Activated naive CD4-positive, alpha-beta T cell (primary cell): ENCODE measurements at places on chromosomes 7 and 10.

DNA sequence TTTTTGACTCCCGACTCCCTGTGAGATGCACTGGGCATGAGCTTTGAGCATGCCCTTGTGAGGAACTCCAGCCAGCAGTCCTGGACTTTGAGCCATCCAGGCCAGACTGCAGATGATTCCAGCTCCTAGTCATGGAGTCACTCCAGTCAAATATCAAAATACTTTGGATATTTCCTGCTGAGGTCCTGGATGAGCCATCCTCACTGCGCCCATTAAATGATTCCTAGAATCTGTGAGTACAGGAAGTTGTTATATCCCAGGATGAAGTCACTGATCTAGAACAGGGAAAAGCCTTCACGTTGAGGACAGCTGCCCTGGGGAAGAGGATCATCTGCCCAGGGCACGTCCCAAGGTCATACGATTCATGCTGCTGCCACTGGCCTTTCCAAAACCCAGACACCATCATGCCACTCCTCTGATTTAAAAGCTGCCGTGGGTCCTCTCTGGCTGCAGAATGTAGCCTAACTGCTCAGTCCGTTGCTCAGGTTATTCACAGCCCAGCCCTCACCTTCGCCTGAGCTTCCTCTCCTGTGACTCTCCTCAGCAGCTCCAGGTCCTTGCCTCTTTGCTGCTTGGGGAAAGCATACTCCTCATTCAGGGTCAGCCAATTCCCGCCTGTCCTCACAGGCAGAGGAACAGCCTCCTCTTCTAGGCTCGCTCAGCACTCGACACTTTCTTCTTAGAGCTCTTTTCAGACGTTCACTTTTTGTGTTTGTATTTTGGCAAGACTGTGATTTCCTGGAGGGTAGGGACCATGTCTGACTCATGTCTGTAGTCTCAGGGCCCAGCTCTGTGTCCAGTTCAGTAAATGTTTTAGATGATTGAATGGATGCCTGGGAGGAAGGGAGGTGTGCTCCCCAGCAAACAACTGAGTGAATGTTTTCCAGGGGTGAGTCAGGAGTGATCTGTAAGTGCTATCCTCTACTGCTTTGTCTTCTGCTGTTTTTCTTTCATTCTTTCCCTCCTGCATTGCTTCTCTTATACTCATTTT is 157.8 kb downstream of the SNX10 start:
- no peak for DNase-seq

- DNase-seq, result no peak
Observed at GRCh38 chr7:122070834-122071233, 73.2 kb downstream of the AASS start.

DNA sequence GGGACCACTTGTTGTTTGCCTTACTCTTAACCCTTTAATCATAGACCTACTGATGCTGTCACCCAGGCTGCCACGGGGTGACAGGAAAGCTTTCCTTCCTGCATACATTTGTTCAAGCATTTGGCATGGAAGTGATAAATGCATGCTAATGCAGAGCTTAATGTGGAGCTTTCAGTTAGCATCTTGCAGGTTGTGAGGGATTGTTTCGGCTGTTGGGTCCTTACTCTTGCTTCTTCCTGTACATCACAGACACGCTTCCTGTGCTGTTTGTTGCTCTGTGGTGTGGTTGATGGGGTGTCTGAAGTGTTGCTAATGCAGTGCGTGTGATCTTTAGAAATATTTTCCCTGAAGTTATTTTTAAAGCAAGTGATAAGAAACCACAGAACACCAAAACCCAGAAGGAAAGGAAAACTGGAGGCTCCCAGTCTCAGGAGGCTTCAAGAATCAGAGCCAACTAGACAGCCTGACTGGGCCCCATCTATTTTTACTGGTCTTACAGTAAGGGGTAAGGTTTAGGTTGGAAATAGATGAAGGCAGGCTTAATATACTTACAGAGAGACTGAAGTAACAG is 143.1 kb downstream of the CHN2 start:
- DNase-seq, result no peak

- DNase-seq, result peak; percentile 26
Observed at GRCh38 chr7:105521717-105522463, at the start of gene PUS7. Gene PUS7 (minus strand): TSS chr7:105522271. CDS start chr7:105508512, 13,759 bp downstream.

- DNase-seq, result no peak
Observed at GRCh38 chr10:51321980-51322379, 247.7 kb downstream of the PRKG1 start.

- no peak for DNase-seq
Observed at GRCh38 chr7:27921081-27921836, 181.3 kb downstream of the TAX1BP1 start.
